Hepatocyte (in vitro differentiated cells): ENCODE measurements at places on chromosomes 4 and X.
A peak's percentile ranks its signal among the peaks of the same experiment; 100 is the strongest.

GRCh38 chr4:39759569-39759968 is 61.6 kb downstream of the UBE2K start:
- no peak for DNase-seq

- DNase-seq, result no peak
Measured at GRCh38 chr4:24330573-24330972, 253.8 kb downstream of the DHX15 start.

DNA sequence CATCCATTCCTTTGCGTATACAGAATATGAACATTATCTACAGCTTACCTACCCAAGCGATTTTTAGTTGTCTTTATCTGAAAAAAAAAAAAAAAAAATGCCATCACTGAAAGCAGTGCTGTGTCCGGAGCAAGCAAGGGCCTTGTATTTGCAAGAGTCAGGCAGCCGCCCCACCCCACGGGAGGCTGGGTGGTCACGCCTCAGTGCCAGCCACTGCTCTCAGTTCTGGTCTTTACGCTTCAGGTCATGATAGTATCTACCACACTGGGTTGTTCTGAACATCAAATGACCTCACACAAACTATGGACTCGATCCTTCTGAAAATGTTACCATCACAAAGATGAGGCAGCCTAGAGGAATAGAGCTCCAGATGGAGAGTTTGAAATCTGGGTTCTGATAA is 62.7 kb upstream of the HELT start:
- no peak for DNase-seq

DNA sequence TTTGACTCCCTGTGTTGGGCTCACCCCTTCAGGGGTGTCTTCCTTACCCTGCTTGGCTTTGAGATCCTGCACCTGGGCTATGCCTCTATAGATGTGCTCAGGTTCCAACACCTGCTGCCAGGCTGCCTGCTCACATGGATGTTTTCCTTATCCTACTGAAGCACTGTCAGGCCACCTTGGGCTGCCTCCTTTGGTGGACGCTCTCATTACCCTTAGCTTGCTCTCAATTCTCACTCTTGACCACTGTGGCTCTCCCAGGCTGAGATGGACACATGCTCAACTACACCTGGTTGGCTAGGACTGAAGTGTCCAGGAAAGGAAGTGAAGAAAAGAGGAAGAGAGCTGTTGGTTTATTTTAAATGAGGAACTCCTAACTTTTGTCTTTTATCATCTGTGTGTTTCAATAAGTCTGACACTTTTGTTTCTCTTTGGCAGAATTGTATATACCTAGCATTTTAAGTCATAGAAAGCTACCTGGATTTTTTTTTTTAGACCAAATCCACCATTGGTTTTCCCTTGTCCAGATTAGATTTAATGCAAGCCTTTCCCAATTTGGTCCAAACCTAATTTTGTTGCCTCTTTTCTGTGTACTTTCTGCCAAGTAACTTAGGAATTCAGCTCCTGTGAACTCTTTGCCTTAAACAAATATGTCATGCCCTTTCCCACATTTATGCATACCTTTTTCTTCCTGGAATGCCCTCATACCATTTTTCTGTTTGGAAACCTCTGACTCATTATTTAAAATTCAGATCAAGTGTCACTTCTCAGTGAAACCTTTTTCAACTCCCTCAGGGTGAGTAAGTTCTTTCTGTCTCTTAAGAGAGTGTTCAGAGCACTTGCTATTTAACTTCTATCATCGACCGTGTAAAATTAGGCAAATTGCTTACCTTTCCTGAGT is 175.8 kb downstream of the GC start:
- DNase-seq, result peak; percentile 12

DNA sequence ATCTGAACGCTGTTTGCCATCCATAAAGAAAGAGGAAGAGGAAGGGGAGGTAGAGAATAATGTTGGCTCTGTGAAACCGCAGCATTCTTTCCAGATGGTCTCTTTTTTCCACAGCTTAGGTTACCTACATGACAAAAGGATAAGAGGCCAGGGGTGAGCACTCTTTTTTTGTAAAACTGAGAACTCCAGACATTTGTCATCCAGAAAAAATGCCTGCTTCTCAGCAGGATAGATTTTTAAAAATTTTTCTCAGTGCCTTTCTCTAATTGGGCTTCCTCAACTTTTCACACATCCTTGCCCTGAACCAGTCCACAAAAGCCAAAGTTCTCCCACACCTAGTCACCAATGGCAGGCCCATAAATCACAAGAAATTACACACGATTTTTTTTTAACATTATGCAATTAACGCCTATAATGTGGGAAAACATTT is 158.1 kb upstream of the TENM3 start:
- DNase-seq, result no peak

- no peak for DNase-seq
Measured at GRCh38 chrX:18348047-18348446, 6.4 kb downstream of the SCML2 start.

GRCh38 chr4:170827562-170828274 is 738.0 kb upstream of the AADAT start:
- no peak for DNase-seq
